Posterior cingulate gyrus (tissue), 11 donors: ENCODE measurements at places on chromosomes 4 and X.

- no peak for DNase-seq
Observed at GRCh38 chr4:12770351-12770750, 713.8 kb downstream of the RAB28 start.

DNA sequence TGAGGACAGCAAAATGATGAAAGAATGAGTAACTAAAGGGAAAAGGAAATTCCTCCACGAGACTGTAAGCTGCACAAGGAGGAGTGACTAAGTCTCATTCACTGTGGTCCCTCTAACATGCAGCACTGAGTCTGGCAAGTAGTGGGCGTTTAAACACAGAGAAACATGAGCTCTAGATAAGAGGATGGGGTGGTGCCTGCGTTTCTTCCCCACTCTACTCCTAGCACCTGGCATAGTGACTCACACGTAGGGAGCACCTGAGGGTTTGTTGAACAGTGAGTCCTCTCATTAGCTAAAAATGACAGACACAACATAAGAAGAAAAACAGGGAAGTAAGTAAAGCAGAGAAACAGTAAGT is 105.8 kb upstream of the CBR4 start:
- DNase-seq, result peak; percentile 50

DNA sequence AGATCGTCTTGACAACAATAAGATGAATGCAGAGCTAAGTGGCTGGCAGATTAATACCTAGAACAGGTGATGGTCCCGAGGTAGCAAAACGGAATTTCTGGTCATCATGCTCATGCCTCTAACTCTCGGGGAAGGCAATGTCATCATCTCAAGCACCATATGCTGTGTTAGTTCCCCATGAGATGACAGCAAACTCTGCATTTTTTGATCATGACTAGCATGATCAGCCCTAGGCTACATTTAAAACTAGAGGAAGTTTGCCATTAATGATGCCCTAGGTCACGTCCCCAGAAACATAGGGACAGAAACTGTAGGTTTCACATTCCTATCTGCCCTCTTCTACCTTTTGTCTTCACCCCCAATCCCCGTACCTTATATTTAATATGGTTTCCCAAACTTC is 11.6 kb downstream of the LPAR4 start:
- no peak for DNase-seq

DNA sequence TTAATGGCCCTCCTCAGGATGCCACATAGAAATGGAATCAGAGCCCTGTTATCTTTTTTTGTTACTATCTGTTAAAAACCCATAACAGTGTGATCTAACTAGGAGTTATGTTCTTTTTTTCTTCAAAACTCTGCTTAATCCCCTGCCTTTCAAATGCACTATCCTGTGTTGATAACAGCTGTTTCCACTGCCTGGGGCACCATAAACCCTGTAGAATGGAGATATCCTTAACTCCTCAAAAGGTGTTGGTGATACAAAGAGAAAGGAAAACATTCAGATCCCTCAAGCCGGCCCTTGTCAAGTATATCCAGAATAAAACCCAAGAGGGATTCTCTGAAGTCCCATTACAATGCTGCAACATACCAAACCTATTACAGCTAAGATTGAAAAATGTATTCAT is 108.6 kb downstream of the ACTRT1 start:
- DNase-seq, result no peak

DNA sequence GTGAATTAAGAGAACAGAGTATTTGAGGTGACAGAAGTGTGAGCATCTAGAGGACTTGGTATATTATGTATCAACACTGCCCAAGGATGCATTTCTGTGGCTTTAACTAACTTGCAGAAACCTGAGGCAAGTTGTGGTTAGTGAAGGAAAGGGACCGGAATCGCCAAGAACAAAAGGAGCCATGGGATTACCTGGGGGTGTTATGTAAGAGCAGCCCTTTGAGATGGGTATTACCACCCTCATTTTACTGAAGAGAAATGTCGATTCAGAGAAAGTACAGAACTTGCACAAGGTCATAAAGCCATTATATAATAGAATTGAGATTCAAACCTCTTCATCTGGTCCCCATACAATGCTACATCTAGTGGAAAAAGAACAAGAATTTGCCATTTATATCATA is 14.3 kb downstream of the TENM3 start:
- DNase-seq, result no peak
